ENCODE measurements at places on chromosomes 16 and 17. TPM values are rescaled to one million over a fixed set of nuclear protein-coding genes. Genes with fewer than 3 reads are reported as not detected.

ADAMTS18 gene
- not detected for total RNA-seq

NR1D1 gene
- 10.7 TPM for total RNA-seq

SDR42E2 gene
- not detected for total RNA-seq

PSMD7 gene
- total RNA-seq, result 119 TPM

VAMP2 gene
- total RNA-seq, result 21.3 TPM

GALR2 gene
- 1.8 TPM for total RNA-seq

ZNF830 gene
- 13.2 TPM for total RNA-seq

STX1B gene
- 1.9 TPM for total RNA-seq

TBC1D16 gene
- total RNA-seq, result 6.9 TPM

GRB7 gene
- 2.8 TPM for total RNA-seq

CCL14 gene
- total RNA-seq, result not detected

SAMD14 gene
- total RNA-seq, result 0.68 TPM

DNAH2 gene
- 0.03 TPM for total RNA-seq

AGRP gene
- total RNA-seq, result not detected

KRTAP2-1 gene
- not detected for total RNA-seq

RABEP1 gene
- total RNA-seq, result 39.4 TPM

TUBG2 gene
- 25.6 TPM for total RNA-seq

SLC38A8 gene
- total RNA-seq, result not detected

KRTAP4-12 gene
- not detected for total RNA-seq

SECTM1 gene
- 2.2 TPM for total RNA-seq

ZDHHC1 gene
- 6.9 TPM for total RNA-seq

ZNF423 gene
- total RNA-seq, result 0.05 TPM

CD300E gene
- total RNA-seq, result not detected

MT1G gene
- not detected for total RNA-seq

PRSS53 gene
- total RNA-seq, result 1.00 TPM

VAC14 gene
- total RNA-seq, result 37.1 TPM

ITGAD gene
- total RNA-seq, result not detected

C16orf46 gene
- 1.1 TPM for total RNA-seq

FTO gene
- 22.9 TPM for total RNA-seq

Measured in A549 treated with GW870086 at 1 μM for 4 hours (cell line).